ENCODE measurements at places on chromosomes 6 and 20.

- no peak for DNase-seq
Measured at GRCh38 chr6:151155095-151155494, 84.7 kb upstream of the AKAP12 start.

- DNase-seq: no peak
Measured at GRCh38 chr6:56528412-56528841, 114.3 kb downstream of the DST start.

GRCh38 chr6:108779536-108780275 is 68.5 kb upstream of the ARMC2 start:
- DNase-seq: no peak

DNA sequence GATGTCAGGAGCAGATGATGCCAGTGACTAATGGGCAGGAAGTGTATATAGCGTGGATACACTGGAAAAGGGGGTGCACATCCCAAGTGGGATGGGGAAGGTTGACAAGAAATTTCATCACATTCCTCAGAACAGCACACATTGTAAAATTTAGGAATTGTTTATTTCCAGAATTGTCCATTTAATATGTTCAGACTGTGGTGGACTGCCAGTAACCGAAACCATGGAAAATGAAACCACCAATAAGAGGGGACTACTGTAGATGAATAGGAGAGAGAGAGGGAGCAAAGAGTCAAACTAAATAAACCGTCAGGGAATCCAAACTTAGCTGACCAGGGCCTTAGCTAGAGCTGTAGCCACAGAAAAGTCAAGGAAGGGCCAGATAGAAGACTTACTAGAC is 164.4 kb upstream of the PRDM1 start:
- DNase-seq: no peak

DNA sequence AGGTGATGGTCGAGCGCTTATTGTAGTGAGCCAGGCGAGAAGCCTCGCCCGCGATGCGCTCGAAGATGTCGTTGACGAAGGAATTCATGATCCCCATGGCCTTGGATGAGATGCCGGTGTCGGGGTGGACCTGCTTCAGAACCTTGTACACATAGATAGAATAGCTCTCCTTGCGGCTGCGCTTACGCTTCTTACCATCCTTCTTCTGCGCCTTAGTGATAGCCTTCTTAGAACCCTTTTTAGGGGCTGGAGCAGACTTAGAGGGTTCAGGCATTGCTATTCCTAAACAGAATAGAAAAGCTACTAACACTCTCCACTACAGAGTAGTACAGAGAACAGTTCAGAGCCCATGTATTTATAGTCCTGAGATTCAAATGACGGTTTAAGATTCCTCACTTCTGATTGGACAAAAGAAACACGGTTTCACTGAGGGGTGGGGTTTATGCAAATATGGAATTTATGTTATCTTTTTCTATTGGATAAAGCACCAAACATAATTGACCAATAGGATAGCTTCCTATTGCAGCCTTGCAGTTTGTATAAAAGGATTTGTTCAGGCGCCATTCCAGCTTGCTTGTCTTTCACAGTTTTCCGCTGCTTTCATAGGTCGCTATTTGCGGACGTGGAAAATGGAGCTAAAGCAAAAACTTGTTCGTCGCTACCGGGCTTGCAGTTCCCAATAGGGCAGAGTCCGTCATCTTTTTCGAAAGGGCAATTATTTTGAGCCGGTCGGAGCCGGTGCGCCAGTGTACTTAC is 43.7 kb upstream of the HFE start:
- DNase-seq: no peak

- DNase-seq: no peak
Measured at GRCh38 chr6:55518529-55519060, 60.4 kb downstream of the HMGCLL1 start.

DNA sequence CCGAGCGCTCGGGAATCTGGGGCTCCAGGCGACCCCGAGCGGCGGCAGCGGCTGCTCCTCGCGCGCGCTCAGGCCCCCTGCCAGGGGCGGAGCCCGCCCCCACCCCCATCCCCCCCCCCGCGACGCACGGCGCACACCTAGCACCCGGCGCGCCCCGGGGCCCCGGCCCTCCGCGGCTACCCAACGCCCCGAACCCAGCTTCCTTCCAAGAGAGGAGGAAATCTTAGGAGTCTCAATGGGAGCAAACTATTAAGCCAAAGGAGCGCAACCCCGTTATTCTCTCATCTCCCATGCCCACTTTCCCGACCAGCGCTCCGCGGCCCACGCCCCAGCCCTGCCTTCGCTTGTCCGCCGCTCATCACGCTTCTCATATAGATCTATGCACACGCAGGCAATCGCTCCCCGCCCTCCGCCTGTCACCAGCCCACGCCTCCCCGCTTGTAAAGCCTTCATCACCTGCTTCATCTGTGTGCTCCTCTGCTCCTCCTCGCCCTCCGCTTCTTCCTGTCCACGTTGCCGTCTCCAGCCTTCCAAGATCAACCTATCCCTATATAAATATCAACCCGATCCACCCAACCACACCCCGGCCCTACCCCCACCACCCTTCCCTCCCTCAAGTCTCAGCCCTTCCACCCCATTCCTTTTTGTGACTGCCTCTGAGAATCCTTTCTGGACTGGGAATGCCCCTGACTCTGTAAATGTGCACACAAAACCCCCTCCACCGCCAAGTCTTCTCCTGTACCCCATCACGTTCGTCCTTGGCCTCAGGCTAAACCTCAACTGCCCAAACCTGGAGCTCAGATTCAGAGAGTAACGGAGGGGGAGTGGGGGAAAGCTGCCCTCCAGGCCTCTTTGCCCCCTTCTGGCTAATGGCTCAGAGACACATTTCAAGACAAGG is at the start of gene DLK2:
Gene DLK2, minus strand, starts transcription at position 18 of the 898 bp plus-strand sequence. CDS start 723 bp downstream, outside the sequence.
- DNase-seq: peak; percentile 31

DNA sequence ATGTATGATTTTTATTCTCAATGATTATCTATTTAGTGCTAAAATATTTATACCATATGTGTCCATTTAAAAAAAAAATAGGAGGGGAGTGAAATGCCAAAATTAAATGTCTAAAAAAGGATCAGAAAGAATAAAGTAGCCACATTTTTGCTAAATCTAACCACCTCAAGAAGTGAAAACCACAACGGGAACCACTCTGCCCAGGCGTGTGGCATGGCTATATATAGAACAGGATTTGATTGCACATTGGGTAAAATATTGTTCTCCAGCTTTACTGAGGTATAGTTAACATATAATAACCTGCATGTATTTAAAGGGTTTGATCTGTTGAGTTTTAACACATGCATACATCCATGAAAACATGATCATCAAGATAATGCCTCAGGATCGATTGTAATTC is 19.0 kb upstream of the AFDN start:
- DNase-seq: no peak
